Caki2 (cell line): ENCODE measurements at places on chromosomes 1 and 21.

DNA sequence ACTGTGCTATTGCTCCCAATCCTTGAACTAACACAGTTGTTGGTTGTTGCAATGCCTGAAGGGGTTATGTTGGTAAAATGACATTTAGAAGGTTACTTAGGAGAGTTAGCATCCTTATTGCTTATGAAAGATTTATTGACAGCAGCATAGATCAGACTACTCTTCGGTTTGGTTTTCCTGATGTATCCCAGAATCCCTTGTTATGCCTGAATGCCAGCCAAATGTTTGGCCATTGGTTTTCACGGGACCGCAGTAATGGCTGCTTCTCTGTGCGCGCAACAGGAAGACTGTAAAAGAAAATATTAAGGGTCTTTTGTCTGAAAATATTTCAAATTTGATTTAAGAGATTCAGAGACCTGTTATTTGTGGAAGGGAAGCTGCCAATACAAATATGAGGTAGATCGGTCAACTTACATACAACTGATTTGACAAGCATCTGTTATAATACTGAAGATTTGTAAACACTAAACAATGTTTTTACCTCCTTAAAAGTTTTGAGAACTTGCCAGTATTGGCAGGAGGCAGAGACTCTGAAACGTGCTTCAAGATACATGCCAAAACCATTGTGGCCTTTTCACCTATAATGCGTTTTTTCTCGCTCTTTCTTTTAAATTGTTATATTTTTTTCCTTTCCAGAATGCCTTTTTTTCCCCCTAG is 8.3 kb downstream of the NFIA start:
- DNase-seq: no peak

GRCh38 chr1:185300152-185300551 is 16.9 kb downstream of the IVNS1ABP start:
- no peak for DNase-seq

DNA sequence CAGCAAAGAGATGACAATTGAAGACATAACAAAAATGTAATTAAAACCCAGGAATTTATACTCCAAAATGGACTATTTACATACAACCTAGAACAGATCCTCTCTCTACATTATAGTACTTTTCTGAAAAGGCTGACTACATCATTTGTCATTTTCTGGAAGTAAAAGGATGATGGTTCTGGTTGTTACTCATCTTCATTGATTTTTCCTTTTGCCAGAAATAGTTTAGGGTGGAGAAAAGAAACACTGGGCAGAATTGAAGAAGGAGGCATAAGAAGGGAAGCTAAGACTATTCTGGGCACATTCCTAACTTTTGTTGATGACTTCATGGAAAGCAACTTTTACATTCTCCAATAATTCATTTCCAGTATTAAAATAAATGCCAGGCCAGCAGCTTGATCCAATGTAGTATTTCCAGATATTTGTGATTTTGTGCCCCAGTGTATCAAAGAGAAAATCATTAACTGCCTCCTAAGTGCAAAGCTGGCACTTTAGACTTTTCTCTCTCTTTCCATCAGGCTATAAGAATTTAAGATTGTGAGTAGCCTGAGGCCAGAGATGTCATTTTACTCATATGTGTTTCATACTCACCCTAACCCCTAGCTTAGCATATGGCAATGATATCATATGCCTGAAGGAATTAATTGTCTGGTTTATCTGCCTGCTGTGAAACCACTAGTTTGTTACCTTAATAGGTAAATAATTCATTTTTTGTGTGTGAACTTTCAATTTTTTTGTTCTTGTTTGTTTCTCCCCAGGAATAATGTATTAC is 369.5 kb upstream of the LYPLAL1 start:
- no peak for DNase-seq

DNA sequence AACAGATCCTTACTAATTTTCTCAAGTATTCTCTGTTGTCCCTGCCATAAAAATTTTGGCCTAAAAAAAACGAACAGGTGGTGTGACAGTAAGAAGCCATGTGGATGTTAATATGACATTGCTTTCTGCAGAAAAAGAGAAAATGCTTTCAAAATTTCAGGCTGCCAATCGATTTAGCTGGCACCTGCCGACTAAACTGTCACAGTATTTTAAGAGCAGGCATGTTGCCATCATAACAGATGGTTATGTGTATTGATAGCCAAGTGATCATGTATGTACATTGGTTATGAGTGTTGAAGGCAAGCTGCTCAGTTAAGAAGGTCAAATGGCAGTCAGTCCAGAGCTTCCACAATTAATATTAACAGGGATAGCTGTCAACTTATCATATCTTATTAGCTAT is 1017.0 kb downstream of the MRPL39 start:
- no peak for DNase-seq

DNA sequence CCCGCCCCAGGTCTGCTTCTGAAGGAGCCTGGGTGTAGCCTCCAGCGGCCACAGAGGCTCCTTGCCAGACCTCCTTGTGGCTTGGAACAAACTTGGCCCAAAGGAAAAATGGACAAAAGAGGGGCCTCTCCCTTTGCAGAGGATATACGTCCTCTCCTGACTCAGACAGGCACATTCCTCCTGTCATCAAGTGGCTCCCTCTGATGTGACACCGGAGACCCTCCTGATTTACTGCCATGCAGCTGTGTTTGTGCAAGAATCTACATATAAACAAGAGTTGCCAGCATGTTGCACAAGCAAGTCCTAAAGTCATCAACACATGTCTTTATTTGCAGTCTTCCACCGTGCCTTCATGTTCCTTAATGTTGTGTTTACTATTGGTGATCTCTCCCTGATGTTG is 54.1 kb upstream of the F3 start:
- no peak for DNase-seq

DNA sequence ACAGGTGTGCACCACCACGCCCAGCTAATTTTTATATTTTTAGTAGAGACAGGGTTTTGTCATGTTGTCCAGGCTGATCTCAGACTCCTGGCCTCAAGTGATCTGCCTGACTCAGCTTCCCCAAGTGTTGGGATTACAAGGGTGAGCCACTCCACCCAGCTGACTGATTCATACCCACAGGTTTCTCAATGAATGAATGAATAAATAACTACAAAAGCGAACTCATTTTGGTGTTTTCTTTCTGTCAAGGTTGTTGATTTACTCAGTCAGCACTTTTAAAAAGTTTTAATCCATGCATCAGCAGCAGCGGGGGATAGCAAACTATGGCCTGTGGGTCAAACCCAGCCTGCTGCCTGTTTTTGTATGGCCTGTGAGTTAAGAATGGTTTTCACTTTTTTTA is 217.5 kb downstream of the FAF1 start:
- DNase-seq: peak; percentile 22

DNA sequence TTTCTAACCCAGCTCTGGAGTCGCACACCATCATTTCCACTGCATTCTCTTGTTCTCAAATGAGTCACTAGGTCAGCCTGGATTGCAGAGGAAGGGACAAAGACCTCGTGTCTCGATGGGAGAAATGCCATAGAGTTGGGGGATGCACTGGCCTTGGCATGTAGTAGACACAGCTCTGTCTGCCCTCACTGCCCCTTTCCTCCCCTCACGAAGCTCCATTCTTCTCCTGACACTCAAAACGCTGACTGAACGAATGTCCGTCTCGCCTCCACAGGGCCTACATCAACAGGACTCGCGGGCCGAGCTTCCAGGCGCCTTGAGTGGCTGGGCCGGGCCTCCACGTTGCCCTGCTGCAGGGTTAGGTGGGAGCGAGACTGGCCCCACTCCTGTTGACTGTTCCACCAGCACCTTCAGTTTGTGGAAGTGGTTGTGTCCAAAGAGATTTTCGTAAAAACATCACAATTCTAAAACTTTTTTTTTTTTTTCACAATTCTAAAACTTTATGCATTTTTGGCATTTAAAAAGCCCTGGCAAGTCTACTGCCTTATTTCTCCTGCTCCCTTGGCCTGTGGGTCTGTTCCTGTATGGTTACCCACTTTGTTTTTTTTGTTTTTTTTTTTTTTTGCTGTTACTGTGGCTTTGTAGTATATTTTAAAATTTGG is 18.8 kb downstream of the PKNOX1 start:
- DNase-seq: no peak

DNA sequence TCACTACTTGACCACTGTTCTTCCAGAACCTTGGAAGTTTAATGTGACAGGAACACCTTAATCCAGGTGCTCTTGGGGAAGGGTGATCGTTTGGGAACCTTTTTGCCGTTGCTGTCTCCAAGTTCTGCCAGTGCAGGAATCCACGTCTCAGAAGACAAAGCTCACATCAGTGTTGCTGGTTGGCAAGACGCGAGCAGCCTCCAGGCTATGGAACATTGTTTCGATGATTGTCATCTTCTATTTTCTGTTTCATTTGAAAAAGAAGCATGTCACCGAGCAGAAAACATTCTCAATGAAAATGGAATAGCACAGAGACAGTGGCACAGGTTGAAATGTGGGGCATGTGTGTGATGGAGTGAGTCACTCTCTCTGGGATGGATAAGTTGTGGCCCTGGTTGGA is 11.7 kb downstream of the STUM start:
- DNase-seq: no peak

GRCh38 chr1:84835169-84835568 is 57.8 kb downstream of the LPAR3 start:
- no peak for DNase-seq

DNA sequence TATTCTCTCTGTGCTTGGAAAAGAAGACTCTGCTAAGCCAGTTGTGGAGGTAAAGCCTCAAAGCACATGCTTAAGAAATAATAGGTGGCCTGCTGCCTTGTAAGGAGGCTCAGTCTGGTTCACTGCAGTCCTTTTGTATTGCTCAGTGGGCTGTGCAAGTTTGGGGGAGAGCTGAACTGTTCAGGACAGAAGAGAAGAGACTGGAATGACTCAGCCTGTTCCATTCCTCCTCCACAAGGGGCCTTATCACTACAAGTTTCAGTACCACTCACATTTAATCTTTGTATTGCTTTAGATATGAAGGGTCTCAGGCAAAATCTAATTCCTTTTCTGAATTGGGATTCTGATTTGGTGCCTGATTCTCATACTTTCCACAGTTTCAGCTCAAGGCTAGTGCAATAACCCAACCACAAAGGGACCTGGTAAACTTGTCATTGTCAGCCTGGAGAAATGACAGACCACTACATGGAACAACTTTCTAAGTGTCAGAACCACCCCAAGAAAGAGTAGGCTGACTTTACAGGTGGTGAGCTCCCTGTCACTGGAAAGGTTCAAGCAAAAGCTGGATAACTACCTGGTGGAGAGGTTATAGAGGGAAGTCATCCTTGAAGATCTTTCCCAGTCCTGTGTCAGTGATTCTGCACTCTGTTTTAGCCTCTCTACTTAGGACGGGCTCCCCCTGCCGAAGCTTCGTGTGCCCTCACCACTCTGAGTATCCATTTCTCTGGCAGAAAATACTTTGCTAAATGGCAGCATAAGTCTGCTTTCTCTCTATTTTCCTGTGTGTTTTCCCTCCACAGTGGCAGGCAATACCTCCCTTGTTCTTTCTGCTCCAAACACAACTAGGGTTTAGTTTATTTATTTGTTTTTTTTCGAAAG is 162.9 kb upstream of the GJB5 start:
- no peak for DNase-seq

- no peak for DNase-seq
These were observed 559 bp downstream of the VCAM1 start for GRCh38 chr1:100720101-100720500.

- no peak for DNase-seq
These were observed 64.4 kb downstream of the NTMT2 start for GRCh38 chr1:170210142-170210541.

GRCh38 chr1:59768792-59769735 is 45.7 kb upstream of the HOOK1 start:
- DNase-seq: no peak

DNA sequence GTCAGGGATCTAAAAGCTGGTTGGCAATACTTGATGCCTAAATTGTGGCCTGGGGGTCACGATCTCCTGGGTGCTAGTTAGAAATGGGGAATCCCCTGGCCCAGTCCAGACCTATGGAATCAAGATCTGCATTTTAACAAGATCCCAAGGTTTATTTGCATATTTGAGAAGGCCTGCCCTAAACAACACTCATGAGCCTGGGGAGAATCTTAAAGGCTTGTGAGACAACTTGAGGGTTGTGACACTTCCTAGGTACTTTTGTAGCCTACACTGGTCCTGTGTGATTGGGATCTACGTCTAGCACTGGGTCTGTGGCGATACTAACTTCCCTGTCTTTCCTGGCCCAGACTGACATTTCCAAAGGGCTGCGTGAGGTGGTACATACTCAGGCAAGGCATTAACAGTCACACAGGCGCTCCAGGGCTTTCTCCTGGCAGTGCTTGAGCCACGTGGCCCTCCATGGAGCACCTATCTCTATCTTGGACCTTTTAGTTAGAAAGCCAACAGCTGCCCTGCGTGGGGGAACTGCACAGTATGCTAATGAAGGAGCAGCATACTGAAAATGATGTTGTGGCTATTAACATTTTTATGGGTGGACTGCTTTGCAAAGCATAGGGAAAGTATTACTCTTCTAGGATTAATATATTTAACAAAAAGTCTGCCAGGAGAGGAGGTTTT is 263.1 kb downstream of the ST6GALNAC3 start:
- DNase-seq: no peak

DNA sequence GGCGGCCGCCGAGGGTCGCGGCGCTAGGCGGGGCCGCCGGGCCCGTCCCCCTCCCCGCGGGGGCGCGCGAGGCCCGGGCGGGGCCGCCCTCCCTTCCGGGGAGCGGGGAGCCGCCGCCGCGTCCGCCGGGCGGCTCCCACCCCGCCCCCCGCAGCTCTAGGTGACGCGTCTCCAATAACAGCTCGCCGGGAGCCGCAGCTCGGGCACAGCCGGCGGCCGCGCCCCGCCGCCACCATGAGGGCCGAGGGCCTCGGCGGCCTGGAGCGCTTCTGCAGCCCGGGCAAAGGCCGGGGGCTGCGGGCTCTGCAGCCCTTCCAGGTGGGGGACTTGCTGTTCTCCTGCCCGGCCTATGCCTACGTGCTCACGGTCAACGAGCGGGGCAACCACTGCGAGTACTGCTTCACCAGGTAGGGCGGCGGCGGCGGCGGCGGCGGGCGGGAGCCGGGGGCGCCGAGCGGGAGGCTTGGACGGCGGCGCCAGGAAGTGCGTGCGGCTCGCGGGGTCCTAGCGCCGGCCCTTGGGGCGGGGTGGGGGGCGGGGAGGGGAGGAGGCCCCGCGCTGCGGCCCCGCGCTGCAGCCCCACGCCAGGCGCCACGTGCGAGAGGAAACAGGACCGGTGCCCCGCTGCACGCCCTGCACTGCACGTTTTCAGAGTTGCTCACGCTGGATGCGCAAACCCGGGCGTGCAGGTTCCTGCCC is at the start of gene SMYD2:
Gene SMYD2 (plus strand): TSS at position 139 of the 699 bp plus-strand sequence. CDS start 96 bp downstream, at position 235.
- DNase-seq: peak; percentile 84
